ENCODE measurements at places on chromosomes 6 and 20.

DNA sequence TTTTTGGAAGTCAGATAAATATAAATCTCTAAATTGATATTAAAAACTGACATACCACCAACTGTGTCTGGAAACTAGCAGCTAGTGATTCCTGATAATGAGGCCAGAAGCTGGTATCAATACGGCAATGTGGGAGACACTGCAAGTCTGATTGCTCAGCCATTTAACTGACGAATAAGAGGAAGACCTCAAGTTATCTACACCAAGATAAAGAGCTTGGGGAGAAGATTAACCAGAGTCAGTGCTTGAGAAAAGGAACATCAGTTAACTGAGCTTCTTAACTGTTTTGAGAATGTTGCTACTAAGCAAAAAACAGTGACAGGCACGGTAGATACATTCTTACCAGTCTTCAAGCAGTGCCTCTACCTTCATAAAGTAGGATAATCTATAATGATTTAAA, 140.4 kb upstream of the TENT5A start:
- no peak for DNase-seq

DNA sequence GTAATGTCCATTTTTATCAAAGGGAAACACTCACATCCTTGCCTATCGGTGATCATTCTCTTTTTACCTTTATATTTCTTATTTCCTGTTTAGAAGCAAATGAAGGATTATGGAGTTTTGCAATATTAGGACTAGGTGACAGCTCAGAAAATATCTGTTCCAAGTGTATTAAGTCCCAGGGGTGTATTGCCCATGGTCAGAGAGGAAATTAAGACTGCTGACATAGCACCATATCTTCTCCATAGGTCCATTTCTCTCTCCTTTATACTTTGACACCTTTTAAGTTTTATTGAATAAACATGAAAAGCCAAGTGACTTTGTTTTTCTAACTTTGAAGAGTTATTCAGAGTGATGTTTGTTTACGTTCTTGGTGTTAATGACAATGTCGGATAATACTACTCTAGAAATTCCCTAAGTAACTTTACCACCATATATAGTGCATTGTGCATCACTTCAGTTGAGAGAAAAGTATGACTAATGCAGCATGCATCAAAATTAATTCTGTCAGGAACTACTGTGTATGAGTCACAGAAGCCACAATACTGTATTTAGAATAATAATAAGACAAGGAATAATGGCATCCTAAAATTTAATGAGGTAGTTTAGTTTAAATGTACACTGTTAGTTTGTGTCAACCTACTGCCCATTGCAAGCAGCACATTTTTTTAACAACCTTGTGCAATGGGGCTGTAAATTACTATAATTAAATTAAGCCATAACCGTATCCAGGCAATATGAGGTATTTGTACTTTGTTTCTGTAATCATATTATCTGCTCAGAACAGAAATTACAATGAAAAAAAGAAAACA, 474.4 kb upstream of the RNF217 start:
- peak; percentile 93 for DNase-seq

DNA sequence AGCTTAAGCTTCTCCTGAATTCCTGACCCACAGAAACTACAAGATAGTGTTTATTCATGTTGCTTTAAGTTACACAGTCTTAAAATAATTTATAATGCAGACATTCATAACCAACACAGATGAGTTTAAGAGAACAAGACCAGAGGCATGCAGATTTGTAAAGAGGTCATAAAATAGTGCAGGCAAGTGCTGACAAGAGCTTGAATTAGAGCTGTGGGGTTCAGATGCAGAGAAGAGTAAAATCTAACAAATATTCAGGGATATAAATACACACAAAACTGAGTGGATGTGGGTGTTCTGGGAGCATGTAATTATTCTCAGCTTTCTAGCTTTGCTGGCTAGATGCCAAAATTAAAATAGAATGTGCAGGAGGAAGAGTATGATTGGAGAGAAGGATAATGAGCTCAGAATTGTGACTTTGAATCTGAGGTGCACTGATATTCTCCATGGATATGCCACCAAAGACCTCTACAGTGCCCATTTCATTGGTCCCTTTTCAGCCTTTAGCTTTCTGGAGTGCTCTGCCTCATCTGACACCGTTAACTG, 291.9 kb upstream of the SGK1 start:
- DNase-seq: no peak

GRCh38 chr6:111239461-111239860, 152.2 kb downstream of the SLC16A10 start:
- no peak for DNase-seq

DNA sequence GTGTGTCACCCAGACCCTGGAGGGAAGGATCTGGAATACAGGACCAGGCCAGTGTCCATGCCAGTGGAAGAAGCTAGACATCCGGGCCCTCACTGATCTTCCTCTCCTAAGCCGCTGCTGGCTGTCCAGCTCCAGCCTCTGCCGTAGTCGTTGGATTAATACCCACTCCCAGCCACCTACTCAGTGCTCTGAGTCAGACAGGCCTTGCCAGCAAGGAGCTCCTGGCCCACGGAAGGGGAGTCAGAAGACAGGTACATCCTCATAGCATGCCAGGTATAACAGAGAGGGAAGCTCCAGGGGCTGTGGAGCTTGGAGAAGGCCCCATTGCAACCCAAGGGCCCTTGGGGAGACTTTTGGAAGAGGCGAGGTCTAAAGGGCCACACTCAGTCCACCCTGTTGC, 49.0 kb downstream of the STK35 start:
- no peak for DNase-seq

- DNase-seq: no peak
Observed at GRCh38 chr20:18983796-18984195, 170.2 kb downstream of the SCP2D1 start.

DNA sequence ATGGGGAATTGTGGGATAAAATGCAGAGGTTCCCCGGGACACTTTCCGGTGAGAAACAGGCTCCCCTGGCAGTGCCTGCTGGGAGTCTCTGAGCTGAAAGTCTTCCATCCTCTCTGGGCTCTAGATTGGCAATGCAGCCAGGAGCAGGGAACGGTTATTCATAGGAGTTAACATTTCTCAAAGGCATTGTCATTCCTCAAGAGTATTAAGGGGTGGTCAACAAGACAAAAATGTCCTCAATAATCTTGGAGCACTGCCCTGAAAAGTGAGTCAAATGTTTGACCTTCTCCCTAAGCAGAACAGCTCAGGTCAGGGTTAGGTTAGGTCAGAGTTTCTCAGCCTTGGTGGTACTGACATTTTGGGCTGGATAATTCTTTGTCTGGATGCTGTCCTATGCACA, 13.2 kb downstream of the BPIFB1 start:
- no peak for DNase-seq

- no peak for DNase-seq
Observed at GRCh38 chr20:36184816-36185776, 30.6 kb downstream of the EPB41L1 start.

DNA sequence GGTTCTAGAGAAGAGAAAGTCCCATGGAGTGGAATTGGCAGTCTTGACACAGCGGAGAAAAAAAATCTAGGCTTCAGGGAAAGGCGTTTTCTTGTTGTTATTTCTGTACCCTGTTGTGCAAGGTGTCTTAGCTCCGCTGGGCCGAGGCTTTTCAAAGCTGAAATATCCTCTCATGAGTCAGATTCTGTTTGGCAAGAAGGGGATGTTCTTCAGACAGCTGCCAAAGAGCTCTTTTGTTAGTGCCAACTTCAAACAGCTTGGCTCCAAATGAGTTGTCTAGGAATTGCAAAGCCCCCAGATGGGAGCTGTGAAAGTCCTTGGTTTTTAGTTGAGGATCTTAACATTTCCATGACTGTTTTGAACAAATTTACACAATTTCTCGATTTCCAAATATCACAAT, 45.6 kb downstream of the LRRN4 start:
- peak; percentile 89 for DNase-seq

DNA sequence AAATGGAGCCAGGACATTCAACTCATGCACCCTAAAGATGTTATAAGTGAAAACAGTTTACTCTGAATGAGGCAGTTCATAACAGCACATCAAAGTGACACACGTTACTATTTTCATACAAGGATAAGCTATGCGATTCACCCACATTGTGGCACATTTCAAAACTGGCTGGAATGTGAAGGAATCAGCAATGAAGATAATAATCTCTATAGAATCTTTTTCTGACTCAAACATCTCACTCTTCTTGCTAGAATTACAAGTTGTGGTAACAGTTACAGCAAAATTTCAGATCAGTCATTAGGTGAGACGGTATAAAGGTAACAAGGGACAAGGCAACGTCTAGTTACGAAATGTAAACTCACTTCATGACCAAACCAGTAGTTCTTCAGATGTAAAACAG, 17.5 kb downstream of the TMEM244 start:
- DNase-seq: peak; percentile 81

DNA sequence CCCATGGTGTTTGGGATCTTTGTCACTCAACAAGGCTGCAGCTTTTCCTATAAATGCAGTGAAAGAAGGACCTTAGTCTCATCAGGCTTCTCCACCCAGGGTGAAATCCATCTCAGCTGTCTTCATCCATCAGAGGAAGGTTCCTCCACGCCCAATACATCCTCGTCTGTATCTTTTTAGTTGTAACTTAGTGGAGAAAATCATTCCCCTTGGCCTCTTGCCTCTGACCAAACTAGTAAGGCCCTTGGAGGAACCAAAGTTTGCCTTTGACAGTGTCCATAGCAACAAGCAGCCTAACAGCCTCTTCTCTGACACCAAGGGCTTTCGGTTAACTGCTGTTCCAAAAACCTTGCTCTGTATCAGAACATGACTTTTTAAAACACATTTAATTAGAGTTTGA, 230.3 kb upstream of the ECI2 start:
- DNase-seq: no peak

DNA sequence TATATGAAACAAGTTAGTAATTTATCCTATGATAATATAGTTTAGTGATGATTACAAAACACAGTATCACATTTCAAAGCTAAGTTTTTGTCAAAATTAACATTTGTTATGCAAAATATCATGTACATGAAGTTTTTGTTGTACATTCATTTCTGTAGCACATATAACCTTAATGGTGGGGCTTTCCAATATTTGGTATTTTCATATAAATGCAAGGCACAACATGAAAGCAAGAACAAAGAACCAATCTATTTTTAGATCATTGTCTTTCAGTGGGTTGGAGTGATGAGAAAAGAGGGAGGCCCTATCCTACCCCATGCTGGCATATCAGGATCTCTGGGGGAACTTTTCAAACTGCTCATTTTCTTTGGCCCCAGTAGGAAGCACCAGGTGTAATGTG, 53.4 kb downstream of the FAM83B start:
- no peak for DNase-seq

- DNase-seq: no peak
Observed at GRCh38 chr20:14672066-14672465, 334.7 kb upstream of the FLRT3 start.

DNA sequence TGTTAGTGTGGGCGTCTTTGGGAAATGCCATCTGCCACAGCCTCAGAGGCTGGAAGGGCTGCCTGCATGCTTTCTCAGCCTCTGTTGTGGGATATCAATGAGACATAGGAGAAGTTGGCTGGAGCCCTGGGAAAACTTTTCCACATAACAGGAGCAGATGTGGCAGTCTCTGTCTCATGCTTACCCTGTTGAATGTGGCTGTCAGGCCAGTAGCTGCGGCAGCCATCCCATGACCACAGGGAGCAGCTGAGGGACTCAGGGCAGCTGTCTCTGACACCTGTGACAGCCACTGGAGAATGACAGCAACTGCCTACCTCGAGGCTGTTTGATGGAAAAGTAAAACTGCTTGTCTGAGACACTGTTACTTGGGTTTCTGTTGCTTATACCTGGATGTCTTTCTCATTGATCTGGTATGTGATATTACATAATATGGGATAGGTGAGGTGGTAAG, 64.4 kb downstream of the TULP4 start:
- no peak for DNase-seq

DNA sequence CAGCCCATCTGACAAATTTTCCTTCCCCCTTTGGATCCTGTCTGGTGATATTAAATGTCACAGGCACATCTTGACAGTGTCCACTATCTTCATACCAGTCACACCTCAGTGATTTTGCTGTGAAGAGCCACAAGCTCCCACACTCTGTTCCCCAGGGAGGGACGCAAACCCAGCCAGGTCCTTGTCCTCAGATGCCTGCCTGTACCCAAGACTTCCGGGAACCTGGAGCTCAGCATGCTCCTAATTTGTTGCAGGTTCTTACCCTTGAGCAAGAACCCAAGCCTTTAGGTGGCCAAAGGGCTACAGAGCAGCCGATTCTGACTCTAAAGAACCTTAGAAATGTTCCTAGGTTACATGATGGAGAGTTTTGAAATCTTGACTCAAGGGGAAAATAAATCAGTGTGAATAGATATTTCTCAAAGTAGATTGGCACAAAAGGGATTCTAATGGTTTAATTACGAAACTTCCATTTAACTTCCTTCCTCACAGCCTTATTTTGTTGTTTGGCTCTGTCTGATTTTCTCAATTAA, 66.2 kb upstream of the MTHFD1L start:
- no peak for DNase-seq

- peak; percentile 55 for DNase-seq
Observed at GRCh38 chr20:50504231-50504823, 5.9 kb upstream of the PTPN1 start.

DNA sequence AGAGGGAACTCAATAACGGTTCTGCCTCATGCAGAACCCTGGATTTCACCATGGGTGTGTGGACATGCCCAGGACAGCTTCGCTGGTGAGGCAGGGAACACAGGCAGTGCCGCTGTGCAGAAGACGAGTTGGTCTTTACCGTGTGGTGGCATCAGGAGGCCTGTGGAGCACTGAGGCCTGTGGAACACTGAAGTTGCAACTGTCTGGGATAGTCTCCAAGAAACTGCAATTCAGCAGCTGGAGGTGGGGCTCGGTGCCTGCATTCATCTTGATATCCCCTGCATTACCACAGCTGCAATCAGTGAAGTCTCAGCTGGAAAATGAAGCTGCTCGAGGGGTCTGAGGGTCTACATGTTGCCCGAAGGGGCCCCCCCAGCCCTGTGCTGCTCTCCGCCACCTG, 202.4 kb upstream of the CDH4 start:
- no peak for DNase-seq

GRCh38 chr20:61759286-61760065, 306.2 kb downstream of the TAF4 start:
- no peak for DNase-seq

- DNase-seq: no peak
Observed at GRCh38 chr20:37816003-37816402, 86.9 kb upstream of the VSTM2L start.

DNA sequence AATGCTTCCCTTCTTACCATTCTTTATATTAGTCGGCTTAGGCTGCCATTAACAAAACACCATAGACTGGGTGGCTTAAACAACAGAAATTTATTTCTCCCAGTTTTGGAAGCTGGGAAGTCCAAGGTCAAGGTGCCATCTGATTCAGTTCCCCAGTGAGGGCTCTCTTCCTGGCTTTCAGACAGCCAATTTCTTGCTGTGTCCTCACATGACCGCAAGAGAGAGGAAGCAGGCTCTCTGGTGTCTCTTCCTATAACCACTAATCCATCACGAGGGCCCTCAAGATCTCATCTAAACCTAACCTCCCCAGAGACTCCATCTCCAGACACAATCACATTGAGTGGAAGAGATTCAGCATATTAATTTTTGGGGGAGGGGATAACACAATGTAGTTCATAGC, 193.0 kb upstream of the SGK1 start:
- no peak for DNase-seq

GRCh38 chr6:26196846-26197635, 109.8 kb downstream of the HFE start:
- peak; percentile 97 for DNase-seq

- no peak for DNase-seq
Observed at GRCh38 chr20:32466739-32467505, 108.8 kb downstream of the ASXL1 start.

- peak; percentile 92 for DNase-seq
Observed at GRCh38 chr20:15618912-15619311, 954.3 kb downstream of the KIF16B start.

- peak; percentile 63 for DNase-seq
Observed at GRCh38 chr6:119594907-119595306, 245.3 kb upstream of the MAN1A1 start.

- DNase-seq: peak; percentile 72
Observed at GRCh38 chr20:12177657-12178293, 260.1 kb downstream of the BTBD3 start.
